ENCODE measurements at places on chromosomes 4 and X.

GRCh38 chr4:155526452-155527169 is 140.0 kb upstream of the GUCY1A1 start:
- no peak for DNase-seq

DNA sequence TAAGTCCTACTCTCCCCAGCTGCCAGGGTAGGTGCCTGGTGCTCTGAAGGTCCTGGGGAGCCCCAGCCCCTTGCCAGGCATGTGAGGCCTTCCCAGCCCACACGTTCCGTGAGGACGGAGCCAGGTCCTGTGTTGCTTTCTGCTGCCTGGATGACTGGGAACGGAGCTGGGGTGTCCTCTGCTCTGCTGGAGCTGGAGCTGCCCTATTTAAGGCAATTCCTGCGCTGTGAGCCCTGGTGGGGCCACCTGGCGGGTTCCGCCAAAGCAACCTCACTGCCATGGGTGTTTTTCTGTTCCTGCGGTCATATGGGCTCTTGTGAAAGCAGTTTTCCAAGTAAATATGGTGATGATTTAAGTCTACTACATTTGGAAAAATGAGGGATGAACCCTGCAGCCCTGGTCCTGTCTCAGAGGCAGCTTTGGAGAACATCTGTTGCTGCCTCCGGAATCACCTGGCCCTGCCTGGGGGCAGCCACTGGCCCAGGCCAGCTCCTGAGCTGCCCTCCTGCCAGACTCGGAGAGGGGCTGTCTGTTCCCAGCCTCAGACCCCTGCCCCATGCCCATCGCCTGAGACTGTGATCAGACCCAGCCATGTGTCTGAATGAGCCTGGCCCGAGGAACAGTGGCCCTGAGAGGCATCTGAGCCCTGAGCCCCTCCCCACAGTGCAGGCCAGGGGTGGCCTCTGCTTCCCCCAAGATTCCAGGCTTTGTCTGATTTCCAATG is 33.2 kb downstream of the FGFRL1 start:
- no peak for DNase-seq

DNA sequence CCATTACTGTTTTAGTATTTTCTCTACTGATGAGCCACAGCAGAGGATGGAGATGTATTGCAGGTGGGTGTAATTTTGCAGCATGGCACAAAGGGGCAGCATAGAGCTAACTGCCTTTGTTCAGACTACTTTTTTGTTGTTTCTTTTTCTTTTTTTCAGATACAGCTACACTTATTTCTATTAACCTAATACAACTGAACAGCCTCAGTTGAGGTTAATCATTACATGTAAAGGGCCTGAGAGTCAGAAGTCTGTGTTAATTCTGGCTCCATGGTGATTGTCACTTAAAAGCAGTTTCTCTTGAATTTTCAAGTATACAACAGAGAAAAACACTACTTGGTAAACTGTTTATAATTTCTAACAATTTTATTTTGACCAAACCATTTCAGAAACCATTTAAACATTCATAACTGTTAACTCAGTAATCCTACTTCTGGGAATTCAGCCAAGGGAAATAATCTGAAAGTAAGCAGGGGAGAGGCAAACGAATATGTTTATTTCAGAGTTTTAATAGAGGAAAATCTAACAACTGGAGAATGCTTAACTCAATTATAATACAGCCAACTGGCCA is 13.9 kb upstream of the PPEF2 start:
- DNase-seq: no peak

DNA sequence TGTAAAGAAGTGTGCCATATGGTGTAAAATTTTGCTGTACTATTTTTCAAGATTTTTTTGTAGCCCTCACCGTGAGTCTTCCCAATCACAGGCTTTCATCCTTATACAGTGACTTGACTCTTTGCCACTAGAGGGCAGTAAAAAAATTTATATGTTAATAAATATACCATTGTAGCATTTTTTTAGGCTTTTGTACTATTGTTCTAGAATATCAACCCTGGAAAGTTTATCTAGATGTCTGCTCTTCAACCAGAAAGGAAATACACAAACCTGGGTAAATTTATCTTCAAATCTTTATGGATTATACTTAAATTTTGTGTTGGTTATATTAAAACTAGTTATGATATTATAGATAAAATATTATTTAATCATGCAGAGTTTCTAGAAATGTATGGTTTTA is 235.3 kb downstream of the TENM3 start:
- no peak for DNase-seq

- DNase-seq: no peak
These were observed 144.6 kb upstream of the ARHGEF9 start for GRCh38 chrX:63929608-63930007.

DNA sequence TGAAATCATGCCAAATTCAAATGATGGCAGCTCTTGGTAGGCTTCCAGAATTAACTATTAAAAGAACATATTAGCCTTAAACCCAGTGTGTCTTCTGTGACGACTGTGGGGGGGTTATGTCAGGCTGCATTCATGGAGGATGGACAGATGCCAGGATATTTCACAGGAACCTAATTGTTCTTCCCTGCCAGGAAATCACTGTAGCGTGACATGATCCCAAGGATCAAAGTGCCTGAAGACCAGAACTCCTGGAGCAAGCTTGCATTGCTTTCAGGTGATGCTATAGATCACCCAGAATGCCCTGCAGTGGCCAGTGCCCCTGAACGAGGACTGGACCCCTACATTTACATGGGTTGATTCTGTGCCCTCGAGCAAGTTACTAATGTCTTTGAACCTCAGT is 1093.0 kb upstream of the TENM3 start:
- no peak for DNase-seq

GRCh38 chrX:15170927-15171326 is 99.0 kb downstream of the ASB9 start:
- DNase-seq: no peak

GRCh38 chrX:106035064-106035463 is 3.5 kb downstream of the SERPINA7 start:
- DNase-seq: no peak

DNA sequence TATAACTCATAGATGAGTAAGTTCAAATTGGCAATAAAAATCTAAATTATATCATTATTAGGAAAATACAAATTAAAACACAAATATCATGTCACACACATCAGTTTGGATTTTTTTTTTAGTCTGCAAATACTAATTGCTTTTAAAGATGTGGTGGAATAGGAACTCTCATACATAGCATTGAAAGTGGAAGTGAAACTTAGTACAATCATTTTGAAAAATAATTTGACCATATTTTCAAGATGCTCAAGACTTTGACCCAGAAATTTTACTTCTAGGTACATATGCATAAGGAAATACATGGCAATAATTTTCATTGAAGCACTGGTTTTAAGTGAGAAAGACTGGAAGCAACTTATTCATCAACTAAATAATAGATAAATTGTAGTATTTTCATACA is 147.5 kb upstream of the SMIM31 start:
- DNase-seq: no peak

- DNase-seq: peak; percentile 13
These were observed 266.8 kb downstream of the C4orf33 start for GRCh38 chr4:129362691-129363274.

- DNase-seq: no peak
These were observed 91.1 kb downstream of the SYNPO2 start for GRCh38 chr4:118979712-118980111.

DNA sequence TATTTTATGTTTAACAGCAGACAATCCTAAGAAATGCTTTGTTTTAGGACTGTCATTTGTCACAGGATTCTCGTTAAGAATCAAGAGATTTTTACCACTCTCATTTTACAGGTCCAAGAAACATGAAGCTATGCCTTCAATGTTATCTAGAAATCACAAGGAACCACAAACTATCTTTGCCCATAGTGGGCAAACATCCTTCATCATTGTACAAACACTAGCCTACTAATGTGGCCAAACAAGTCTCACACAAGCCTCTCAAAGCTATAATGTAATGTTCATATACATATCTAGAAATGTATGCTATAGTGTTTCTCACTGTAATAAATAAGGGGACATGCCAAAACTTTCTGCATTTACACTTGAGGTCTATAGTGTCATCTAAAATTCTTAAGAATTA is 26.8 kb downstream of the ZMAT1 start:
- no peak for DNase-seq

DNA sequence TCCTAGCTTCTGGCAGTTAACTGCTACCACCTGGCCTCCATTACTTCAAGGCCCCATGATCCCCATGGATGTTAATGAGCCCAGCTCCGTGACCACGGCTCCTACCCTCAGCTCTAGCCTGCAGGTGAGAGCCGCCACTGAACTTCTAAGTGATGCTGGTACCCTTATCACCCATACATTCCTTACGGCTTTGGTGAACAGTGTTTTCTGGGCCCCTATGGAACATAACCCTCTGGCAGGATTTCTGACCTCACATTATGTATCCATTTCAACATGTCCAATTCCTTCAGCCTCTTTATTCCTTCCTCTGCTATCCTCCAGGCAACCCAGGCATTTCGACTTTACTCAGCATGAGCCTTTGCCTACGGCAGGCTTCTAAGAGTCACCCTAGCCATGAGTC is 24.6 kb downstream of the PAGE4 start:
- DNase-seq: no peak

DNA sequence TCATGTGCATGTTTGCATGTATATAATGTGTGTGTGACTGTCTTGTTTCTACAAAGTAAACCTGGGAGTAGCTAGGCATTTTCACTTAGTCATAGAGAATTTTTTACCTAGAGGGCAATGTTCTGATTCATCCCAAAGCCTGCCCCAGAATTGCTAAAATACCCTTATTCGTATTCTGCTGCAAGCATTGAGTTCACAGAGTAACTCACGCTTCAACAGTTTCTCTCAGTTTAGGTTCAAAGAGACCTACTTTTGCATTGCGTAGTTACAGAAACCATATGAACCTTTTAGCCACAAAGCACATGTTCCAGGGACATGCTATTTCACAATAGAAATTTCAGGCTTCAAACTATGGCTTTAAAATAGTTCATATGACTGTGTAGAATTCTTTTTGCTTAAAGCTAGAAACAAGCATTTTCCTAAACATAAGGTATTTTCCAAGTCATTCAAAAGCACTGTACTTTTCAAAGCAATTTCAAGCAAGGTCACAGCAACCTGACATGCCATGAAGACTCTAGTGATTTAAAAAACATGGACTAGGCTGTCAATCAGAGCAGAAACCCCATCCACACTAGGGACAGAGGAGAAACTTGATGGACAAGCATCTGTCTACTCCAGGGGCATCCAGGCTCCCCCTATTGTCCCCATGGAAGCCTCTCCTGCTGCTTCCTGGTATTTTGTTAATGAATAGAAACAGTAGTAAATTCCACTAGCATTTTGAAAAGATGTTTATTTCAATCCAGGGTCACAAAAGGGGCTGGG is 81.5 kb upstream of the MAPK10 start:
- no peak for DNase-seq

GRCh38 chr4:40718586-40718985 is 31.2 kb upstream of the NSUN7 start:
- no peak for DNase-seq

DNA sequence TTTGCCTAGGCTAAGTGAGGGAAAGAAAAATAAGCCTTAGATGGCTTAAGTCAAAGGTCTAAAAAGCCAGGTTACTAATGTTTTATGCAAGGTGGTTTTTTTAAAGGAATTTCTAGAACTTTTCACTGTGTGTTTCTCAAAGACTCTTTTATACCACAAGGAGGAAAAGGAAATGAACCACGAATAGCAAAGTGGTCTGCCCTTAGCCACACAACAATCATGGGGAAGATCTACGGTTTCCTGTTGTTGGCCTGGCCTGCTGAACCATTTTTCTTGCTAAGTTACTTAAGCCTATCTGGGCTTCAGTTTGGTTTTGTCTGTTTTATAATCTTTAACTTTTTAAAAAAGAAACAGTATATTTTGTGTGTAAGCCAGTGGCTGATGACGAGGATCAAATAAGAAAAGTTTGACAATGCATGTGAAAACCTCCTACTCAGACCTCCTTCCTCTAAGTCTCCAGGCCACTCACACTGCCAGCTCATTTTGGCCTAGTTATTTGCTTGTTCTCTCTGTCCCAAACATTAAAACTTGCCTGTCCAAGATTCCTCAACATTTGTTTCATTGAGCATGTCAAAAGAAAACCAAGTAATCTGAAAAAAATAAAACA is 56.7 kb upstream of the COL25A1 start:
- DNase-seq: no peak

DNA sequence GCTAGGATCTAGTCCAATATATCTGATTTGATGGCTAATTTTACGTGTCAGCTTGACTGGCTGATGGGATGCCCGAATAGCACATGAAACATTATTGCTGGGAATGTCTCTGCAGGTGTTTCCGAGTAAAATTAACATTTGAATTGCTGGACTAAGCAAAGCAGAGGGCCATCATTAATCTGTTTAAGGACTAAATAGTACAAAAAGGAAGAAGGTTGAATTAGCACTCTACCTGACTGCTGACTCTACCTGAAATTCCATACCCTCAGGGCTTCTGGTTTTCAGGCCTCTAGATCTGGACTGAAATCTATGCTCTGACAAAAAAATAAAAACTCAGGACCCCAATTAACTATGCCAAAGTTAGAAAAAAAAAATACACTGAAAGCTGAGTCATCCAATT is 1021.9 kb downstream of the FAM133A start:
- no peak for DNase-seq

GRCh38 chrX:85544609-85545008 is 165.1 kb upstream of the POF1B start:
- DNase-seq: no peak

- DNase-seq: no peak
These were observed 8.3 kb downstream of the PPP2R3B start for GRCh38 chrX:378443-378842.

GRCh38 chr4:88843067-88843685 is 145.5 kb upstream of the NAP1L5 start:
- no peak for DNase-seq

- no peak for DNase-seq
These were observed 81.5 kb downstream of the RCHY1 start for GRCh38 chr4:75432683-75433082.

DNA sequence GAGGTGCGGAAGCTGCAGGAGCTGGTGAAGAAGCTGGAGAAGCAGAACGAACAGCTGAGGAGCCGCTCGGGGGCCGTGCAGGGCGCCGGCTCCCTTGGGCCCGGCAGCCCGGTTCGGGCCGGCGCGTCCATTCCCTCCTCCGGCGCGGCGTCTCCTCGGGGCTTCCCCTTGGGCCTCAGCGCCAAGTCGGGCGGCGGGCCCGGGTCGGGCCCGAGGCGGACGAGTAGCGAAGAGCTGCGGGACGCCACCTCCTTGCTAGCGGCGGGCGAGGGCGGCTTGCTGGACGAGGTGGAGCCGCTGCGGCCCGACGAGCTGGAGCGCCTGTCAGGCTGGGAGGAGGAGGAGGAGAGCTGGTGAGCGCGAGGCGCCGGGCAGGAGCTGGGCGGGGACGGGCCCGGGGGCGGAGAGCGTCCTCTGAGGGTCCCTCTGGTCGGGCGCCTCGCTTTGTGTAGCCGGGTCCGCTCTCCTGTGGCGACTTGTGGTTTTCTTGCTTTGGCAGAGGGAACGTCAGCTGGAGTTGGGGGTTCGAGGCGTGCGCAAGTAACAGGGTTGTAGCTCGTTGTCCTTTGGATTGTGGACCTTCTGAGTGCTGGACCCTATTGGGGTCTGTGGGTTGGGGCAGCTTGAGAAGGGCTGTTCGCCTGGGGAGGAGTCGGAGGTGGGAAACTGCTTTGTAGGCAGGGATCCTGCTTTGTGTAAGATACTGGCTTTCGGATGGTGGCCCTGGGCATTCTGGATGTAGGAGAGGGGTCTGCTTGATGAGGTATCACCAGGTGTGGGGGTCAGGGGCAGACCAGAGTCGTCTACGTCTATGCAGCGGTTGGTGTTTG is 662 bp downstream of the SLAIN2 start:
- DNase-seq: peak; percentile 26

GRCh38 chrX:137171626-137172025 is 137.8 kb upstream of the GPR101 start:
- no peak for DNase-seq
